Right lobe of liver (tissue), 6 donors: ENCODE measurements at places on chromosomes 2 and 18. TPM values are rescaled to one million over a fixed set of nuclear protein-coding genes. Genes with fewer than 3 reads are reported as not detected.
A peak's percentile ranks its signal among the peaks of the same experiment; 100 is the strongest.

GRCh38 chr2:20584399-20585358 lies 66.2 kb downstream of the HS1BP3 start:
- peak; percentile 48 for DNase-seq

The LYPD6 gene
- 0.09 TPM for total RNA-seq

- DNase-seq: no peak
Measured at GRCh38 chr18:42549596-42549995, 565.9 kb downstream of the RIT2 start.

The MERTK gene
- 18.3 TPM for total RNA-seq

The SNTG2 gene
- total RNA-seq: not detected

GRCh38 chr18:32386471-32386870 lies 84.2 kb downstream of the GAREM1 start:
- DNase-seq: no peak

The CTNNA2 gene
- total RNA-seq: 0.44 TPM

DNA sequence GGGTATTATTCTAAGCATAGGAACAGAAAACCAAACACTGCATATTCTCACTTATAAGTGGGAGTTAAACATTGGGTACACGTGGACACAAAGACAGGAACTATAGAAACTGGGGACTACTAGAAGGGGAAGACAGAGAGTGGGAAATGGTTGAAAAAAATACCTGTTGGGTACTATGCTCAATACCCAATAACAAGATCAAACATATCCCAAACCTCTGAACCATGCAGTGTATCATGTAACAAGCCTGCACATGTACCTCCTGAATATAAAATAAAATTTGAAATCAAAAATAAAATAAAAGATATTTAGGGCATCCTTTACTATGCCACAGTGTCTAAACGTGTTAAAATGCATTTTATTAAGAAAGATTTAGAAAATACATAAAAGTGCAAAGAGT lies 221.0 kb upstream of the TFPI start:
- DNase-seq: no peak

DNA sequence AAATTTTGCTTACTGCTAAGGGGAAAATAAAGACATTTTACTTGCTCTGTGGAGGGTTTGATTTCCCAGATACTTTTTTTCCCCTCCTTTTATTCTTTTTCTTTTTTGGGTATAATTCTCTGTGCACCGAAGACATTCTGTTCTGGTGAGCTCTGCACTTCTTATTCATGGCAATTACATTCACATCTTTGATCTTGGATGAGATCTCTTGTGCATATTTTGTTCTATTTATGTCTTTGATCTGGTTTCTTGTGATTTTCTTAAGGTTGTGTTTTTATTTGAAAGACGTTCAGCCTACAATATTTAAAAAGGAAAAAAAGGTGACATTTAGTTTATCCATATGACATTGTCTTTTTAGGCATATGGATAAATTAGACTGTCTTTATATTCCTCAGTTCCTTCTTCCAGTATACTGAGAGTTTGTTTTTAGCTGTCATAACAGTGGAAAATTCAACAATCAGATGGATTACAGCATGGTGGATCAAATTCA lies 33.7 kb upstream of the EPHA4 start:
- DNase-seq: no peak

The LOXHD1 gene
- total RNA-seq: not detected

The CFAP65 gene
- total RNA-seq: not detected

The DUSP2 gene
- 2.5 TPM for total RNA-seq

The TEX44 gene
- not detected for total RNA-seq

The VSNL1 gene
- 6.6 TPM for total RNA-seq

GRCh38 chr2:109998-110397 lies 63.7 kb upstream of the FAM110C start:
- DNase-seq: no peak

The C1QL2 gene
- total RNA-seq: not detected

DNA sequence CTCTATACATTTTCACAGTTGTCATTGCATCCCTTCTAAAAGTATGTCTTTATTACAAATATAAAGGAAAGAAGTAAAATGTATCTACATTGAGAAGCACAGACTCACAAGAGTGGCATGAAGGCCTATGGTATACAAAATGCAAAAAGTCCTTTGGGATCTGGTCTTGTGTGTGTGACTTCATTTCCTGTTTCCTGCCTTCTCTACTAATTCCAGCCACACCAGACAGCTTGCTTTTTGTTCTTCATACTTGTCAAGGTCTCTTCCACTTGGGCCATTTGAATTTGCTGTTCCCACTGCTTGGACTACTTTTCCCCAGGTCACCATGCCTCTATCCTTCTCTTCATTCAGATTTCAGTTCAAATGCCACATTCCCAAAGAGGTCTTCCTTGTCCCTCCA lies 6.7 kb upstream of the PNO1 start:
- no peak for DNase-seq

- no peak for DNase-seq
Measured at GRCh38 chr2:57432528-57432927, 614.1 kb upstream of the VRK2 start.

GRCh38 chr2:213004197-213004821 lies 147.1 kb downstream of the IKZF2 start:
- DNase-seq: no peak

The SERPINB3 gene
- total RNA-seq: not detected

GRCh38 chr2:19123556-19123955 lies 234.9 kb downstream of the OSR1 start:
- DNase-seq: no peak

DNA sequence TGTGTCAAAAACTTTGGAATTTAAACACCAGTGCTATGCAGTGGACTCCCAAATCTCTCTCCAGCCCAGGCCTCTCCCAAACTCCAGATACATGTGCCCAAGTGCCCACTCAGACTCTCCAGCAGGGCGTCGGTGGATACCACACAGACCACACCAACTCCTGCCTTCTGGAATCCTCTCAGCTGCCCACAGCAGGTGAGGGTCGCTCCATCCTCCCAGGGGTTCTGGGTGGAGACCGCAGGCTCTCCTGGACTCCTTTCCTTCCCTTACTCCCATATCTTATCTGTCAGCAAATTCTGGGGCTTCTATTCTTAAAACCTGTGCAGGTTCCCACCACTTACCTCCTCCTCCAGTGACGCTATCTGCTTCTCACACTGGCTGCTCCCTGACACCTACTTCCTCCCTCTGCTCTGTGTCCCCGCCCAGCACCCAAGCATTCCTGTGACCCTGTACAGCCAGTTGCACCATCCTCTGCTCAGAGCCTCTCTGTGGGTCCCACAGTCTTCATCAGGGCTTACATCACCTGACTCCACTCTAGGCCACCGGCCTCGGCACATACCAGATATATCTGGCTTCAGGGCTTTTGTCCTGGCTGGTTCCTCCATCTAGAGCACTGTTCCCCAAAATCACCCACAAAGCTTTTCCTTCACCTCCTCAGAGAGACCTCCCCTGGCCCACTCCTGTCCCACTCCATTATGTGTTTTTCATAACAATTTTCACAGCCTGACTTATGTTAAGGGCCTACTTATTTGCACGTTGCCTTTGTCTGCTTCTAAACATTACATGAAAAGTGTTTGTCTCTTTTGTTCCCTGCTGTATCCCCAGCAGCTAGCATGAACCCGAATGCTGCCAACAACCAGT lies 2.6 kb upstream of the IMP4 start:
- no peak for DNase-seq

- no peak for DNase-seq
Measured at GRCh38 chr2:64807417-64807816, 153.7 kb upstream of the SERTAD2 start.

The SCYGR4 gene
- not detected for total RNA-seq

The SPP2 gene
- total RNA-seq: 54.8 TPM

- DNase-seq: no peak
Measured at GRCh38 chr18:9209279-9209678, 72.7 kb downstream of the ANKRD12 start.

DNA sequence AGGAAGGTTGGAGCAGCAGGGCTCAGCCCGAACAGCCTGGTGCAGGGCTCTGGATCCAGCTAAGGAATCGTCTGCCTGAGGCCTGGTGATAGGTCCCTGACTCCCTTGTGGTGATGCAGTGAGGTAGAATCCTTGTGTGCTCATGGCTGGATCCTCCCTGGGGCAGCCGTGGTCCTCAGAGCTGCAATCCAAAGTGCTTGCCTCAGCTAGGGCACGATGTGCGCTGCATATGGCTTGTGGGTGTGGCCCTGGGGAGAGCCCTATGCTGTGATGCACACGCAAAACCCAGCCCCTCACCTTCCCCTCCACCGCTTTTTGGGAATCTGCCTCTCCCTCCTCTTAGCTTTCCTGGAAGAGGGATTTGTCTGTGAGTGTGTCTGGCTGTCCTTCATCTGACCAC lies 142.2 kb downstream of the DYSF start:
- no peak for DNase-seq

The CRYGC gene
- not detected for total RNA-seq

The IGFBP5 gene
- total RNA-seq: 33.7 TPM

DNA sequence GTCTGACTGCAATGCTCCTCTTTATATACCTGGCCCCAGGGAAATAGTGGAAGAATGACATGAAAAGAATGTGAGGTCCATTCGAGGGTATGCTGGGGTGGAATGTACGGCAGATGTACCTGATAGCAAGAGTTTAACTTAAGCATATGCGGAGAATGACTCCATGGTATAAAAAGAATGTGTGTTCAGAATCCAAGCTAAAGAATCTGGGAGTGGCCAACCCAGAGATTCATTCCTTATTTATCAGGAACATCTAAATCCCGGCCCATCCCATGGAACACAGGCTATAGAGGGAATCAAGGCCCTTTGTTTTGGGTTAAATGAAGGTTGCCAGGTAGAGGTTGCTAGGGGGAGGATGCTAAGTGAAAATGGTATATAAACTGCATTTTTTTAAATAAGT lies 150.0 kb downstream of the ZNF385B start:
- DNase-seq: no peak

GRCh38 chr2:238141541-238142318 lies 3.3 kb downstream of the KLHL30 start:
- DNase-seq: no peak

- DNase-seq: peak; percentile 68
Measured at GRCh38 chr2:231191896-231192872, 6.2 kb upstream of the ARMC9 start.

The PDE1A gene
- total RNA-seq: 1.3 TPM

DNA sequence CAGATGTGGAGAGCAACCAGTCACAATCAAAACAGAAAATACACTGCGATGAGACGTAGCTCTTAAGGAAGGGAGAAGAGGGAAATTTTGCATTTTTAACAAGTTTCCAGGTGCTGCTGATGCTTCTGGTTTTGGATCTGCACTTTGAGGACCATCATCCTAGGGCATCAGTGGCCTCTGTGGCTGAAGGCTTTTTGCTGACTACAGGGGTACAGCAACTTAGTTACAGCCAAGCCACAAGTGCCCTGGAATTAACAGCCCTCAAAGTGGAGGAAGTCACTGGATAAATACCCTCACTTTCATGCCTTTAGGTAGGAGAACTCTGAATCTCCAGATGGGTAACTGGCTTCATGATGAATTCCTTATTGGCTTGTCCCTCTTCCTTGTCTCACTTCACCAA lies 700.9 kb downstream of the TMEM182 start:
- no peak for DNase-seq

DNA sequence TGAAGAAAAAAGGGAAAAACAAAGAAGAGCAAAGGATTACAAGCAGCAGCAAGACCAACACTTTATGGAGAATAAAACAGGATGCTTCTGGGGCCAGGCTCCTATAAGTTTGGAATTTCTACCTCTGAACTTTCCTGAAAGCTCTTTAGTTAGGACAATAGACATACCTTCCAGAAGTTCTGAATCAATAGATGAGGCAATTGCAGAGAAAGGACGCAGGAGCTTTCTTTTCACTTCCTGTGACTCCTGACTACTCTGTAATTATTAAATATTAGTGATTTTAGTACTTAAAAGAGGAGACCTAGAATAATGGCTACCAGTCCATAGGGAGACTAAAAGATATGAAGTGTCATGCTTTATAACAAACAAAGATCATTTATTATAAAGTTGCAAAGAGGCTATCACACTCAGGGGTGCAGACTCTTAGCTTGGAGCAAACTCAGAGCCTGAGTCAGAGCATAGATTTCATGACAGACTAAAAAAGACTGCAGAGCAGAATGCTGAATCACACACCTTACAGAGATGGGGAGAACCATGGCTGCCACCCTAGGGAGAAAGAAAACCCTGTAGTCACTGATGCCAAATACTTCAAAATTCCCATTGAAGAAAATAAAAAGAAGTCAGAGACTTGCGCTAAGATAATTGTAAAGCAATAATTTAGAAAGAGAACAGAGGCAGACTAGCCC lies 52.5 kb upstream of the FAM136A start:
- DNase-seq: no peak

DNA sequence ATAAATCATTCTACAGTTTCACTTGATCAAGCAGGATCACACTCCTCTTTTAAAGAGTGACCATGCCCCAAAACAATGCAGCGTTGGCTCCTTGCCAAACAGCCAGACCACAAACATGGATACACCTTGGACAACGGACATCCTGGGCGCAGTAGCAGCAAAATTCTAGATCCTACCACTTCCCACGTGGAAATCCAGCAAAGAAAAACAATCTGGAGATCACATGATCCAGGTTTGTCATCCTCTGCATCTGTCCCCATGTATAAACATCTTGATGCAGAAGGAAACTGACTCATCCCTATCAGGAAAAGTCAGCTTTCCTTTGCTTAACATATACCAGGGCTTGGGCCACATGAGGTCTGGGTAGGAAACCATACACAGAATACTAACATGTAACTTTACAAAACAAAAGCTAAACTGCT lies 53.1 kb downstream of the ZNF521 start:
- DNase-seq: no peak

DNA sequence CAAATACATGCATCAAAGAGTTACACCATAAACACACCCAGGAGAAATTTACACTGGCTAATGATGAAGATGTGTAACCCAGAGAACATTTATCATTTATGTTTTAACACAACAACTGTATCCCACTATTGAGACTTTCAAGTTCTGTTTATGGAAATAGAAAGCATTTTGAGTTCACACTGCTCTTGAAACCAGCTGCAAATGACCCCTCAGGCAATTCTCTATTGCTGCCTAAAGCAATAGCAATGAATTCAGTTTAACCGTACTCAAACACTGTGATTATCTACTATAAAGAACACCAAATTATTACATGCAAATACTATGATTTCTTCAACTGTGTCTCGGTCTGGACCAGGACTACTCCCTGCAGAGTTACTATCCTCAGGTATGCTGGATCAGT lies 452.7 kb upstream of the NRXN1 start:
- DNase-seq: no peak

DNA sequence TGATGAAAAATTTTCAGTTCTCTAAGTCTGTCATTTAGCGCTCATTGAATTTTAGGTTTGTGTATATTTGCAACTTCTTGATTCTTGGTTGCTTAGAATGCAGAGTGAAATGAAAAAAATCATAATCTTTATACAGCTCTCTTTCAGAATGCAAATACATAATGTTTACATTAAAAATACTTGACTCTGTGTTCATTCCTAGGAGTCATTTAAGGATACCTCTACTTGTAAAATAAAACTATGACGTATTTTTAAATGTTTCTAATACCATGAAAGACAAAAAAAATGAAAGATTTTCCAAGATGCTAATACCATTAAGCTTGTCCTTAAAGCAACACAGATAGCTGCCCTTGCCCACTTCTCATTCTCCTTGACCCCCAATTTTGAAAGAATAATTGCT lies 259.0 kb downstream of the L3MBTL4 start:
- DNase-seq: no peak

The SCN7A gene
- 0.27 TPM for total RNA-seq

GRCh38 chr2:221500501-221501209 lies 71.4 kb downstream of the EPHA4 start:
- no peak for DNase-seq
